ENCODE measurements at places on chromosomes 2 and 18.

- no peak for DNase-seq
Observed at GRCh38 chr2:150792780-150793300, 305.4 kb upstream of the RND3 start.

- DNase-seq: no peak
Observed at GRCh38 chr2:203870481-203870880, 2.9 kb downstream of the CTLA4 start.

GRCh38 chr2:177772529-177772928 is 300.0 kb downstream of the PDE11A start:
- DNase-seq: no peak

DNA sequence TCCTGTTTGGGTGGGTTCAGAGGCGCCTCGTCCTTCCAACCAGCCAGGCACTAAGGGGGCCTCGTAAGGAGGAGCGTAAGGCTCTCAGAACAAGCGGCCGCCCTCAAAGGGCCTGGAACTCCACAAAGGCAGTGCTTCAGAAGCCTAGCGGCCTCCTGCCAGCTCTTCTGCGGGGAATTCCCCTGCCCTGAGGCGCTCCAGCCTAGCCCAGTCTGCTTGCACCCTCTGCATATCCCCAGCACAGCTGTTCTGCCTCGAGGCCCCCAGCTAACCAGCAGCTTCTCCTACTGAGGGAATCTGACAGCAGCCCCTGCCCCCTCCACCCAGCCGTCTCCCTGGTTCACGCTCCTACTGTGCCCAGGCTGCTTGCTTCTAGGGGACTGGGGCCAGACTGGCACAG is 265.9 kb downstream of the TFCP2L1 start:
- DNase-seq: no peak

GRCh38 chr2:124339709-124340108 is 314.6 kb downstream of the CNTNAP5 start:
- DNase-seq: no peak

GRCh38 chr2:191574232-191574631 is 103.7 kb upstream of the NABP1 start:
- no peak for DNase-seq

- DNase-seq: no peak
Observed at GRCh38 chr2:146632707-146633106, 1212.1 kb upstream of the ACVR2A start.

GRCh38 chr18:14961991-14962390 is 214.0 kb downstream of the ANKRD30B start:
- DNase-seq: no peak

GRCh38 chr2:39395313-39395712 is 41.8 kb downstream of the MAP4K3 start:
- no peak for DNase-seq

All from activated CD4-positive, alpha-beta T cell treated with anti-CD3 and anti-CD28 coated beads for 4 hours (primary cell).